Left renal pelvis (tissue), 4 donors: ENCODE measurements at places on chromosomes 5 and 9. TPM values are rescaled to one million over a fixed set of nuclear protein-coding genes. Genes with fewer than 3 reads are reported as not detected.

ACOT12 gene
- 0.68 TPM for polyA plus RNA-seq

HTR1A gene
- not detected for polyA plus RNA-seq

GRCh38 chr5:50595199-50595598, 71.2 kb upstream of the PARP8 start:
- DNase-seq = no peak

DNA sequence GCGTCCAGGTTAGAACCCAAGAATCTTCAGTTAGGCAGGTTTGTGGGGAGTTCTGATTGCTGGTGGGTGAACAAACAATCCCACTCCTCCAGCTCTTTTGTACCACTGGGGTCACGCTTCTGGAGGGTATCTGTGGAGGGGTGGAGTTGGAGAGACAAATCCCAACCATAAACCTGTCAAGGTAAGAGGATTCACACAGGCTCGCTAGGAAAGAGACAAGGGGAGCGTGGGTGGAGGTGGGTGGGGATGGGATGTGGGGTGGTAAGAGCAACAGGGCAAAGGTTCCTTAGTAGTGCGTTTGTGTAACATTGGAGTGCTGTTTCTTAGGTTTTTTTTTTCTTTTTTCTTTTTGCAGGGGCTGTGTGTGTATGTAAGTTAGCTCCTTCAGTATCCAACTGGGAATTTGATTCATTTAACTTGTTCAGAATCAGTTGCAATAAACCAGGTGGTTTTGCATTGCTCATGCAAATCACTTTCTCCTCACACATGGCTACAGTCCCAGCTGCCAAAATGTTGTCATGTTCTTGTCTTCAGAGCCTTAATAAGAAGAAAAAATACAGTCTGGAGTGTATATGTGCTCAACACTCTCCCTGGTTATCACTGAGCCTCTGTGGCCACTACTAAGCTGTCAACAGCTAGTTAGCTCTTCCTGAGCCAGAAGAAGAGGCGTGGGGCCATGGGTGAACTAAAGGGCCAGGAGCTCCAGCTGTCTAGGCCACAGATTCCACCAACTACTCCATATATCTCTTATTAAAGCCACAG, 164.0 kb upstream of the RAD23B start:
- DNase-seq = no peak

- DNase-seq = no peak
Observed at GRCh38 chr9:83471241-83471640, 67.0 kb downstream of the FRMD3 start.

GRCh38 chr5:120155873-120156272, 308.2 kb upstream of the PRR16 start:
- DNase-seq = no peak

DNA sequence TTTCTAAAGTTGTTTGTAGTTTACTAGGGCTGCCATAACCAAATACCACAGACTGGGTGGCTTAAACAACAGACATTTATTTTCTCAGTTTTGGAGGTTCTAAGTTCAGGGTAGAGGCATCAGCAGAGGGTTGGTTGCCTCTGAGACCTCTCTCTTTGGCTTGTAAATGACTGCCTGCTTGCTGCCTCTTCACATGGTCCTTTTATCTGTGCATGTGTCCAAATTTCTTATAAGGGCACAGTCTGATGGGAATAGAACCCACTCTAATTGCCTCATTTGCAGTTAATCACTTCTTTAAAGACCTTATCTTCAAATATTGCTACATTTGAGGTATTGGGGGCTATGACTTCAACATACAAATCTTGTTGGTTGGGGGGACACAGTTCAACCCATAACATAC, 36.8 kb downstream of the GPBP1 start:
- DNase-seq = no peak

GRCh38 chr9:87497080-87497603, 525 bp upstream of the DAPK1 start:
- no peak for DNase-seq

DNA sequence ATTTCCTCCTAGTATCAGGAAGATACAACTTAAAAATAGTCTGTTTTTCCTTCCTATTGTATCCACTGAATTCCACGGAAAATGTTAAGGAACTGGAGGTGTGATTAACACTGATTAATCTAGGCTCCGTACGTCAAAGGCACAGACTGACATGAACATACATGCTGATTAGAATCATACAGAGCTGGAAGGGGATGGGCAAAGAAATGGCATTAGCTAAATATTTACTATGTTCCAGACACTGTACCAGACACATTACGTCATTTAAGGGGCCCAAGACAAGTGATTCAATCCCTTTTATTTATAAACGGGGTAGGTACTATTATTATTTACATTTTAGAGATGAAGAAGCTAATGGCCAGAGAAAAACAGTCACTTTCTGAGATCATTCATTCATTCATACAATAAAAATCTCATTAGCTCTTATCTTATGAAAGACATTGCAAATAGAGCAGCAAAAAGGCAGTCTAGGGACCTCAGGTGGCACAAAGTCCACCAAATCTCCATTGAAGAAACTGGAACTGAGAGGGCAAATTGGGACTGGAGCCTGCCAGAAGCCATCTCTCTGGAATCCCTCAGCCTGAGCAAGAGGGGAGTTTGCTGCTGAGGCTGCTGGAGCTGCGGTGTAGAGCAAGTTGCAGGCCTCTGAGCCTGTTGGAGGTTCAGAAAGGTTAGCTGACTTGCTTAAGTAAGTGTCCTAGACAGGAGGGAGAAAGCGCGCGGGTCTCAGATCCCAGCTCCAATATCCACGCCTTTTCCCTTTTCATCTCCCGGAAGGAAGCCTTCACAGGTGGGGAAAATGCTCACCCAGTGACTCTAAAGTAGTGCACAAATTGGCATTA, 1.6 kb upstream of the TGFBR1 start:
- no peak for DNase-seq

DNA sequence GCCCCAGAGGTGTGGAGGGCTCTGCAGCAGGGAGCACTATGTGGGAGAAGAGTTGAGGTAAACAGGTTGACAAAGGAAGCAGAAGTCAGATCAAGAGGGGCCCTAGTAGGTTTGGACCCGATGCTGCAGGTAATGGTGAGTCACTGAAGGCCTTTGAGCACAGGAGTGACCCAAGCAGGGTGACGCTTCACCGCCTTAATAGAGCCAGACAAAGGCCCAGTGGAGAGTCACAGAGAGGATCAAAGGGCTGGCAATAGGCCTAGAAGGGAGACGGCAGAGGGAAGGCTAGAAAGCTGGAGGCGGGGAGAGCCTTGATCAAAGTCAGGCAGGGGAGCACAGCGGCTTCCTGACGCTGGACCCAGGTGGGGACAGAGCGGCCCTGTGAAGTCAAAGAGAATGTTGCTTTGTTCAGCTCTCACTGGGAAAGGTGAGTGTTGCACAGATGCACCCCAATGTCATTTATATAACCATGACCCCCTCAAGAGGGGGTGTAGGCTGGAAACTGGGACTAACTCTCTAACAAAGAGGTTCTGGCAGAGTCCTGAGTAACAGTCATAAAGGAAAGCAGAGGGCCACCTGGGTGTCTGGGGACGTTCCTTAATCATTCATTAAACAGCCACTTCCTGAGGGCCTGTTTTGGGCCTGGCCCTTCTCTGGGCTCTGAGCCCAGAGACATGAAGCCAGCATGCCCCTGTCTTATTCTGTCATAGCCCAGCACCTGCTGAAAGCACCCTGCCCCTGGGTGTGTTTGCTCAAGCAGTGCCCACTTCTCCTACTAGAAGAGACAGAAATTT, 9.8 kb upstream of the CPLX2 start:
- no peak for DNase-seq
